ENCODE measurements at places on chromosomes 2 and 18.

- no peak for DNase-seq
Observed at GRCh38 chr2:120858361-120859106, 122.9 kb downstream of the GLI2 start.

DNA sequence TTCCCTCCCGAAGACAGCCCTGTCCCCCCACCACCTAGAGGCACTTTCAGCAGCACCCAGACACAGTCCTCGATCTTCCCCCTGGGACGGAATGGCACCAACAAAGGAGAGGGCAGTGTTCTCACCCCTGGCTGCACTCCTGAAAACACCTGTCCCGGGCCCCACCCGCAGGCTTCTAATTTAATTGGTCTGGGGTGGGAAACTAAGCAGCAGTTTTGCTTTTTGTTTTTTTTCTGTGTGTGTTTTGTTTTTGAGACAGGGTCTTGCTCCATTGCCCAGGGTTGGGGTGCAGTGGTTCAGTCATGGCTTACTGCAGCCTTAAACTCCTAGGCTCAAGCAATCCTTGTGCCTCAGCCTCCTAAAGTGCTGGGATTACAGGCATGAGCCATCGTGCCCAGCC lies 38.4 kb upstream of the REL start:
- no peak for DNase-seq

GRCh38 chr2:218400167-218400929 lies 680 bp downstream of the CTDSP1 start:
- no peak for DNase-seq

GRCh38 chr2:20467789-20468548 lies 21.1 kb downstream of the RHOB start:
- no peak for DNase-seq

DNA sequence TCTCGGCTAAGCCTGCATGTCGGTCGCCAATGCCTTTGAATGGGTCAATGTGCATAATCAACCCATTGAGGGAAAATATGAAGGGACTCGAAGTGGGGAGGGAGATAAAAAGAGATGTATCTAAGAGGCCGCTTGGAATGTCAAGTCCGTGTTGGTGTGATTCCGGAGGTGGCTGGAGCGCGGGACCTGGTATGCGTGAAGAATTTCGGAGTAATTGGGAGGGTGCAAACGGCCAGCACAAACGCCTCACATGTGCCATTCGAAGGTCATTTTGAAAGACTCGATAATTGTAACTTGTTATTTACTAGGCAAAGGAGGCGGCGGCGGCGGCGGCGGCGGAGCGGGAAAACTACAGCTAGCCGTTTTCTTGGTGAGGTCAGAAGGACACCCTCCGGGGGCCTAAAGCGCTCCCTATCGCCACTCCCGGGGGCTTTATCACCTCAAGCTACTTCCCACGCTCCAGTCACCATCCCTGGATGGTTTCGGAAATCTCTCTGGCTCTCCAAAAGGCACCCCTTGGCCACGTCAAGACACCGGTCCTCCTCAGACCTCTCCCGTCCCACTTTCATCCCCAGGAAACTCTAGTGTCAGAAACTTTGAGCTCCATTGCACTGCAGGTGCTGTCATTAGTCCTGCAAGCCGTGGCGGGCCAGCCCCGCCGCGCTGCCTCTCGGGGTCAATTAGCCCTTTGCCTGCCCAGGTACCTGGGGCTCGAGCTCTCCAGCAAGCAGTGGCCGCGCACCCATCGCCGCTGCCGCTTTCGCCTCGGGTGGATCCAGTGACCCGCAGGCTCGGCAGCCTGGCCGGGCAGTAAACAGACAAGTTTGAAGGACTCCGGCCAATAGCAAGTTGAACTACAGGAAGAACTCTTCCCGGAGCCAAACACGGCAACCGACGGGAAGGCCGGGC lies 1.5 kb downstream of the ERBB4 start:
- no peak for DNase-seq

DNA sequence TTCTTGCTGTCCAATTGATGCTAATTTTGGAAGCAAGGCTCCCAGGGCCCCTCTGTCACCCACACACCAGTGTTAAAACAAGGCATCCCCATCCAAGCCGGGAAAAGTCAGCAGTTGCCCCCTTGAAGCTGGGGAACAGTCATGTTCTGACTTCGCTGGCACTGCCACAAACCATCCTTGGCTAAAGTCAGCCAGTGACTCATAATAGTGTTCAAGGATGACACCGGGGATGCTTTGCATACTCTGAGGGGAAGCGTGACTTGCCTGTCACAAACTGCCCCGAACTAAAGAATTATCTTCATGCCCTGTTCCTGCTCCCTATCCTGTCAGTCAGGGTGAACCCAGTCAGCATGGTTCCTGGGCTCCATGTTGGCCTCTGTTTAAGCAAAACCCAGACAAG lies 37.0 kb downstream of the TGFA start:
- DNase-seq = no peak

Measured in NCI-H1436 treated with DMSO at 0.1 percent for 48 hours (cell line).